ENCODE measurements at places on chromosomes 6 and 20. TPM values are rescaled to one million over a fixed set of nuclear protein-coding genes. Genes with fewer than 3 reads are reported as not detected.

DNA sequence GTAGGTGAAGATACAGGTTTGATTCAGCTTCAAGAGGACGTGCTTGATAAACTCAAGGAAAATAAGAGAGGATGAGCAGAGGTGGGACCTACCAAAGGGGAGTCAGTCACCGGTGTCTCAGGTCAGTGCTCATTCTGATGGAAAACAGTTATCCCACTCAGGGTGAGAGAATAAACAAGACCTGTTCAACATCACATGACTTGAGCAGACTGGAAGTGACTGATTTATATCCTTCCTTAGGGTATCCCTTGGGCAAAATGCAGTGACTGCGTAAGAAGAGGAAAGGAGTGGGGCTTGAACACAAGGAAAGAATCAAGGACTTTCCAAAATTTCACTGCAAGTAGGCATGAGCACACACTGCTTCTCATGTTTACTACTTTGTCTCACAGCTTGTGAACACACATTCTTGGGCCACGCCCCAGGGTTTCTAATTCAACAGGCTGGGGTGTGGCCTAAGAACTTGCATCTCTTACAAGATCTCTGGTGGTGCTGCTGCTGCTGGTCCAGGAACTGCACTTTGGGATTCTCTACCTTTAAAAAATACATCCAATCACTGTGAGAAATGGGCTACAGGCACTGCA, 11.6 kb downstream of the CST3 start:
- DNase-seq: no peak

DNA sequence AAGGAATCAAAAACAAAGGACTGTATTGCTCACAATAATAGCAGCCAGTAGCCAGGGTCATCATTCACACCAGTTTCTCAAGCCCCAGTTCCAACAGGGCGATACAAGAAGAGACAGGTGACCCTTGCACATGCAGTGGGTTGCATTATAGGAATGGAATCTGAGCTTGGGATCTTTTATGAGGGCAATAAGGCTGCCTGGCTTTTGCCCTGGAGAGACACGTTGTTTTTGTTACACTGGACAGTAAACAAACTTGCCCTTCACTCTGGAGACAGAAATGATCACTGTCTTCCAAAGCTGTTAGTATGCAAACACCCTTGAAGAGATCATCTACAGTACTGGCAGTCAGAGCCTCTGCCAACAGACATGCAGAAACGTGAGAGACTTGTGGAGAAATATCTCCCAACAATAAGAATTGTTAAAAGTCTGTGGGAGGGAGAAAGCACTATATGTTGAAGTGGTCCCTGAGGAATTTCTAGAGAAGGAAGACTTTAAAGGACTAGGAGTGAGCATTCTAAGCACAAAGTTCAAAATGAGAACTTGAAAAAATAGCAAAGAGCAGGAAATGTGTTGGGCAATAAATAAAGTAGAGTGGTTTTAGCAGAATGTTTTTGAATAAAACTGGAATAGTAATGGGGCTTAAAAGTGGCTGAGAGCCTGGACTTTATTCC, 6.2 kb upstream of the COL12A1 start:
- no peak for DNase-seq

DNA sequence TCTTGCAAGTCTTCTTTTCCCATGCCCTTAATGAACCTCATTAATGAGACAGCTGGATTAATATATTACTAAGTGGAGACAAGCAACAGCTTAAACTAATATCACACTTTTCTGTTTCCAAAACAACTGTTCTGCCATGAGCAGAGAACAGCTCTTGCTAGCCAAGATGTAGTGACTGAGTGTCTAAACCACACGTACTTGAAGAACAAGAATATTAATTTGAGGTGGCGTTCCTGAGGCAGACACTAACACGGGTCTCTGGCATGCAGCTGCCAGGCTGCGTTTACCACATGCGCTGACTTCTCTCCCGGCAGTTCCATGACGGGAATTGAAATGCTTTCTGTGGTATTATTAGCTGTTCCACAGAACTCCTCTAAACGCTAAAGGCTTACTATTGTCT, 80.6 kb downstream of the FNDC1 start:
- no peak for DNase-seq

Gene MACROD2
- 4.5 TPM for total RNA-seq

- no peak for DNase-seq
These were observed 104.5 kb downstream of the SMLR1 start for GRCh38 chr6:130931683-130932082.

Gene OR2H1
- total RNA-seq: not detected

GRCh38 chr6:130993292-130993765, 69.7 kb downstream of the EPB41L2 start:
- DNase-seq: peak; percentile 48

Measured in OCI-LY7 (cell line).